ENCODE measurements at places on chromosomes 11 and 22.

GRCh38 chr22:49352361-49353169, 475.1 kb downstream of the BRD1 start:
- DNase-seq: no peak

- DNase-seq: no peak
Measured at GRCh38 chr22:32748509-32748908, 53.0 kb upstream of the TIMP3 start.

DNA sequence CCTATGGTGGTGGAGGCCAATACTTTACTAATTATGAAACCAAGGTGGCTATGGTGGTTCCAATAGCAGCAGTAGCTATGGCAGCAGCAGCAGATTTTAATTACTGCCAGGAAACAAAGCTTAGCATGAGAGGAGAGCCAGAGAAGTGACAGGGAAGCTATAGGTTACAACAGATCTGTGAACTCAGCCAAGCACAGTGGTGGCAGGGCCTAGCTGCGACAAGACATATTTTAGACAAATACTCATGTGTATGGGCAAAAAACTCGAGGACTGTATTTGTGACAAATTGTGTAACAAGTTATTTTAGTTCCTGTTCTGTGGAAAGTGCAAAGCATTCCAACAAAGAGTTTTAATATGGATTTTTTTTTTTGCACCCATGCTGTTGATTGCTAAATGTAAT, 42.6 kb downstream of the PGM2L1 start:
- DNase-seq: no peak

DNA sequence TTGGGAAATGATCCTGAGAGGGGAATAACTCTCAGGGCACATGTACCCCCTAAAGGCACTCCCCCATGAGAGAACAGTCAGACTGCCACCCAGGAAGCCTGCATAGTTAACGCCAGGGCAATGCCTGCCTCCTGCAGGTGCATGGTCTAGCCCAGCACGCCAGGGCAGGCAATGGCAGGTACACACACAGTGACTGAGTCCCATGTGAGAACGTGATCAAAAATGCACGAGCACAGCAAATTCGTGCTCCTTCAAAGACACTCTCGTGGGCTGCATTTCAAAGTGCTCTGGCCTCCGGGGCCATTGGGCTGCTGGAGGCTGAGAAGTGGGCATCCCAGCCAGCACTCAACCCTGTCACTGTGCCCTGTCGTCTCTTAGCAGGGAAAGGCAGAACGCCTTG, 79.7 kb downstream of the SHANK2 start:
- no peak for DNase-seq

DNA sequence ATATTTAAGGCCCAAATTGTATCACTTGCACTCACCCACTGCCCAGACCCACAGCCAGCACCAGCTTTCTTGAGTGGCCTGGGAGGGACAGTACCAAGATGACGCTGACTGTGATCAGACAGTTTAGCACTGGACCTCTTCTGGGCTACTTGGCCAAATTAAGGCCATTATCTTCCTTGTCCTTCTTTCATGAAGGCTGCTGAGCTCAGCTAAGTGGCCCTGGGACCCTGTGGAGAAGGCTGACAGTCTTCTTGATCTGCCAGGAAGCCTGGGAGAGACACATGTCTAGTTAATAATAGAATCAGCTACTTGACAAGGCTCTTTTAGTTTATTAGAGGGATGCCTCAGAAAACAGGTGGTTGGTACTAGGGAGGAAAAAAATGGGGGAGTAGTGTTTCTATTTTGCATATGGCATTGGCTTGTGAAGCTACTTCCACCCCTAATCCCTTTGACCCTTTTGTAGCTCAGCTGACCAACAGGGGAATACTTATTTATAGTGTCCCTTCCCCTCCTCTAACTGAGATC, 127.9 kb upstream of the NTM start:
- DNase-seq: no peak
